Activated T-helper 9 cell treated with anti-CD3 and anti-CD28 coated beads, Interleukin-2, amount 50 U/mL, for 16 hours (primary cell): ENCODE measurements at places on chromosomes 7 and 10.

- no peak for DNase-seq
Measured at GRCh38 chr10:131172433-131172832, 139.1 kb downstream of the TCERG1L start.

- no peak for DNase-seq
Measured at GRCh38 chr10:33706191-33706590, 371.7 kb upstream of the NRP1 start.

DNA sequence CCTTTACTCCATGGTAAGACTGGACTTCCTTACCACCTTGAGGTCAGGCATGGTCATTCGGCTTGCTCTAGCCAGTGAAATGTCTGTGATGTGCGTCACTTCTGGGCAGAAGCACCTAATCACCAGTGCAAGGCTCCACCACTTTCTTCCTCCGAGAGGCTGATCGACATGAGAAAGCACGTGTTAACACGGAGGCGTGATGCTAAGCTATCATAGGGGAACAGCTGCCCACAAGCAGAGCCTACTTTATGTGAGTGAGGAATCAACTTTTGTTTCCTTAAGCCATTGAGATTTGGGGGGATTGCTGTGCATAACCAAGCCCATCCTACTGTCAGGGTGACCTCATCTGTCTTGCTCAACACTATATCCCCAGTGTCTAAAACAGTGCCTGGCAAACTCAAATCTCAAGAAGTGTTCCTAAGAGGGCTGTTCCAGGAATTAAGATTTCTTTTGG, 23.1 kb upstream of the SAR1A start:
- no peak for DNase-seq

GRCh38 chr7:55214707-55215106, 150.4 kb upstream of the LANCL2 start:
- no peak for DNase-seq

GRCh38 chr10:110510086-110510485, 12.4 kb downstream of the DUSP5 start:
- no peak for DNase-seq

- DNase-seq = no peak
Measured at GRCh38 chr10:4939224-4940072, 23.8 kb upstream of the AKR1C1 start.

- DNase-seq = no peak
Measured at GRCh38 chr7:27123477-27124053, 7.0 kb downstream of the HOXA4 start.

- no peak for DNase-seq
Measured at GRCh38 chr10:114631666-114632417, 26.2 kb downstream of the ABLIM1 start.

- no peak for DNase-seq
Measured at GRCh38 chr7:18647582-18647981, 152.0 kb downstream of the HDAC9 start.

GRCh38 chr7:92809760-92810573, 26.4 kb downstream of the CDK6 start:
- DNase-seq = peak; percentile 28

DNA sequence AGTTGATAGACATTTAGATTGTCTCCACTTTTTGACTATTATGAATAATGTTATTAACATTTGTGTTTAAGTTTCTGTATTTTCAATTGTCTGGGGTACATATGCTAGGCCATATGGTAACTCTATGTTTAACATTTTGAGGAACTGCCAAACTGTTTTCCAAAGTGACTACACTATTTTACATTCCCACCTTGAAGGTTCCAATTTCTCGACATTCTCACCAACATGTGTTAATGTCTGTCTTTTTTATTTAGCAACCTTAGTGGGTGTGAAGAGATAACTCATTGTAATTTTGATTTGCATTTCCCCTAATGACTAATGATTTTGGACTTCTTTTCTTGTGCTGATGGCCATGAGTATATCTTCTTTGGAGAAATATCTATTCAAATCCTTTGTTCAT, 832.4 kb downstream of the DNAJB9 start:
- DNase-seq = no peak

- DNase-seq = no peak
Measured at GRCh38 chr7:155576900-155577508, 30.6 kb upstream of the CNPY1 start.

DNA sequence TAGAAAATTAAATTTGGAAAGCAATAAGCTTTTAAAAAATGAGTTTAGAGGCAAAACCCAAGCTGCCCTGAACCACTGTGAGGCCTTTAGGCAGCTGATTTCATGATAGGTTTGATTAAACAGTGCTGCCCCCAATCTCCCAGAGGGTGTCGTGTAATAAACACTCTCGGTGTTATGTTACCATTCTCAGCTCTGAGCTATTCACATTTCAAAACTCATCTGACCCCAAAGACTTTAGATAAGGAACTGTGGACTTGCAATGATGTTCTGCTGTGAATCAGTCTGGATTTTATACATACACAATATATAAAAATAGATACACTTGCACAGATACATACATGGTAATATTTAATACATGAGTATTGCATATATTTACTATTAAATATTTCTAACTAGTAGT, 120.4 kb downstream of the MALRD1 start:
- no peak for DNase-seq

DNA sequence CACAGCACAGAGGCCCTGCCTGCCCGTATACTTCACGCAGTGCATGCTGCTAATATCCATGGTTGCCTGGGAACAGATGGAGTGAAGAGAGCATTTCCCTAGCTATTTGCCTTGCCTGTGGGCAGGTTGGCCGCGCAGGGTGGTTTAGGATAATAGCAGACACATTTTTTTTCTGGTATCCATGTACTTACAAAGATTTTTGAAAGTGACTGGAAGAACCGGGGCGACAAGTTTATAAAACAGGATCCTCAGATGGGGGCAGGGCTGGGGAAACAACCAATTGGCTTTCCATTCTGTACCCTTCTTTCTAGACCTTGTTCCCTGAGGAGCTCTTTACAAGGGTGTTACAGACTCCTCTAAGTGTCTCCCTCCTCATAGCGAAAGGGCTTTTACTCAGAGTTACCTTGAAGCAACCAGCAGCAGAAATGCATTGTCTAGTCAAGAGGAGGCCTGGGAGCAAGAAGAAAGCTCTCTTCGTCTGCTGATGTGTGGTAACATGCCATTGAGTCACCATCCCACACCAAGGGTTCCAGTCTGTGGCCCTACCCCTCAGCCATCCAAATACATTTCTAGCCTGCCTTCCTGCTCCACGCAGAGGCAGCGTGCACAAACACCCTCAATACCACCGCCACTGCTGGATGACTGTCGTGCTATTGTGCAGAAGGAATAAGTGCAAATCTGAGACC, 31.5 kb downstream of the MTURN start:
- no peak for DNase-seq

DNA sequence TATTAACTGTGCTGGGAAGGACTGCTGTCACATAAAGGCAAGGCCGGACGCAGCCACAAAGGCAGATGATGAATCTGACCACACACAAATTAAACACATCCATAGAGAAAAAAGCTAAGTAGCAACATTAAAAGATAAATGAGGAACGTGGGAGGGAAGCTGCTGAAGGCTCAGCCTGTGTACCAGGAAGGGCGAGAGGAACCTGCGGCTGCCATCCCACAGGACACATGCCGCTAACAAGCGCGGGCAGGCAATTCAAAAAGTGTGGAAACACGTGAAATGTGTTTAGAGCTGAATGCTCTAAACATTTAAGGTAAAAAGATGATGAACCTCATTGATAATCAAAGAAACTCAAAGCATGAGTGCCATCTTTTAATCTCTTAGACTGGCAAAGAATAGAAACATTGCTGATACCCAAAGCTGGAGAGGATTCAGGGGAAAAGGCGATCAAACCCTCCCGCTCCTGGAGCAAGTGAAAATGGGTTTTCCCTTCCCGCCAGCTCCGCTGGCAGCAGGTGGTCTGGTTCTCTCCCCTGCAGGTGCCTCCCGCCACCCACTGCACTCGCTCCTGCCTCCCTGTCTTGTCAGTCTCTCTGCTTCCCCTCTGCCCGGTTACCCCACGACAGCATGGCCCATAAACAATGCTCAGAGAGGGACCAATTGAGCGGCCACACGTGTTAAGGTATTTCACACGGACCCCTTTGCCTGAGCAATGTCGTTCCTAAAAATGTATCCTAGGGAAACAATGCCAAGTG, 4.2 kb downstream of the STK32C start:
- no peak for DNase-seq

- no peak for DNase-seq
Measured at GRCh38 chr10:132713421-132714095, 72.4 kb downstream of the NKX6-2 start.

- no peak for DNase-seq
Measured at GRCh38 chr10:86244297-86245014, 122.1 kb downstream of the GRID1 start.

- no peak for DNase-seq
Measured at GRCh38 chr7:29623973-29624372, 60.3 kb downstream of the PRR15 start.

DNA sequence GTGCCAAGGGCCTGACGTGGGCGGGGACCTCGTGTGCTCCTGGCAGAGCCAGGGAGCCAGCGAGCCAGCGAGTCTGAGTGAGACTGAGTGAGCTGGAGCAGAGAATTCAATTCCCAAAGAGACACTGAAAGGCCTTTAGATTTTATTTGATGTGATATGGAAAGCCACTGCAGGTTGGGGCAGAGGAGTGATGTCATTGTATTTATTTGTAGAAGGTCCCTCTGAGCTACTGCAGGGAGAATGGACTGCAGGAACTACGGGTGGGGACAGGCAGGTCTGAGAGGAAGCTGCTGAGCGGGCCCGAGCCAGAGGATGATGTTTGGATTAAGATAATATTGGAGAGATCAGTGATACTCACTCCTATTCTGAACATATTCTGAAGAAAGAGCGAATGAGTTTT, 445.8 kb upstream of the ANKRD30A start:
- DNase-seq = no peak
